ENCODE measurements at places on chromosomes 12 and 14.

GRCh38 chr12:1639538-1639937 is 10.5 kb downstream of the WNT5B start:
- no peak for DNase-seq

DNA sequence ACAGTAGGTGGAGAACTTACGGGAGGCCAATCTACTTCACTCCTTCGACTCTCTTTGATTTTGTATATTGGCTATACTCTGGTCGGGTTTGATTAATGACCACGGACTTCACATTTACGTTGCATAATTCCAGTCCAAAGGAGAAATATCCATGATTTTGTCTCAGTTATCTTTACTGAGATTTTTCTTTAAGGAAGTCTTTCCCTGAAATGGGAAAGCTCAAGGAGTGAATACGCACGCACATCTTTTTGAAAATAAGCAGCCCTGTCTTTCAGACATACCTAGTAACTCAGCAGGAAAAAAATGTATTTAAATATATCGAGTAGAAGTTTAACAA is 5.7 kb upstream of the ALX1 start:
- DNase-seq: no peak

- DNase-seq: no peak
Observed at GRCh38 chr14:72830786-72831594, 62.9 kb downstream of the DPF3 start.

DNA sequence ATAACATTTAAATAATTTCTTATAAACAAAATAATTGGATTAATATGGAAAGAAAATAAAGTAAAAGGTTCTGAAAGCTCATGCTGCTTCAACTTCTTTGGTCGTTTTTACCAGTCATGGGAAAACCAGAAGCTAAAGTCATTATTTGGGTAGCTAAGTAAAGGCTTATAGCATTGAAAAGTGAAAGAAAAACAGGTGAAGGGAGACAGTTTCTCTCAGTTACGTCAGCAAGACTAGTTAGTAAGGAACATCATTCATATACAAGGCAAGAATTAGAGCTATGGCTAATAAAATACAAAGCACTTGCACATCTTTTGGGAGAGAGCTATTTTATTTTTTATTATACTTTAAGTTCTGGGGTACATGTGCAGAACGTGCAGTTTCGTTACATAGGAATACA is 170.3 kb upstream of the SYT10 start:
- DNase-seq: no peak

DNA sequence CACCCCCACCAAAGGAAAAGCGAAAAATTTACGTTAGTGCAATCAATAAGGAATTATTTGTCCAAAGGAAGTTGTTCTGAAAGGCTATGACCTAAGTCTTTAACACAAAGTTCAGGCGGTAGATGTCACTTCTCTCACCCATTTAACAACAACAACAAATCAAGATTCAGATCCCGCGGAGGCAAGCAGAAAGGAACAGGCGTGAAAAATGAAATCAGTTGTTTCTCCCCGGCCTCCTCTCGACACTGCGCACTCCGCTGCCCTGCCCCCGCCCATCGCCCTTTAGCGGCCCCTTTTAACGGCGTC is 1.4 kb downstream of the DENND5B start:
- DNase-seq: no peak

DNA sequence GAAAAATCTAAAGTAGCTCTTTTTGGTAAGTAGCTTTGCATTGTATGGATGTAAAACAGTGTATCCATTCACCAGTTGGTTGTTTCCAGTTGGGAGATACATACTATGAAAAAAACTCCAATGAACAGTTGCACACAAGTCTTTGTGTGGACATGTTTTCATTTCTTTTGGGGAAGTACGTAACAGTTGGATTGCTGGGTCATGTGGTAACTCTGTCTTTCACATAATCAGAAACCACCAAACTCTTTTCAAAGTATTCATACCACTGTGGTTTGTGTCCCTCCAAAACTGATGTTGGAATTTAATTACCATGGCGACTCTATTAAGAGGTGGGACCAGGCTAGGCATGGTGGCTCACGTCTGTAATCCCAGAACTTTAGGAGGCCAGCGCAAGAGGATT is 58.9 kb upstream of the RESF1 start:
- DNase-seq: no peak

DNA sequence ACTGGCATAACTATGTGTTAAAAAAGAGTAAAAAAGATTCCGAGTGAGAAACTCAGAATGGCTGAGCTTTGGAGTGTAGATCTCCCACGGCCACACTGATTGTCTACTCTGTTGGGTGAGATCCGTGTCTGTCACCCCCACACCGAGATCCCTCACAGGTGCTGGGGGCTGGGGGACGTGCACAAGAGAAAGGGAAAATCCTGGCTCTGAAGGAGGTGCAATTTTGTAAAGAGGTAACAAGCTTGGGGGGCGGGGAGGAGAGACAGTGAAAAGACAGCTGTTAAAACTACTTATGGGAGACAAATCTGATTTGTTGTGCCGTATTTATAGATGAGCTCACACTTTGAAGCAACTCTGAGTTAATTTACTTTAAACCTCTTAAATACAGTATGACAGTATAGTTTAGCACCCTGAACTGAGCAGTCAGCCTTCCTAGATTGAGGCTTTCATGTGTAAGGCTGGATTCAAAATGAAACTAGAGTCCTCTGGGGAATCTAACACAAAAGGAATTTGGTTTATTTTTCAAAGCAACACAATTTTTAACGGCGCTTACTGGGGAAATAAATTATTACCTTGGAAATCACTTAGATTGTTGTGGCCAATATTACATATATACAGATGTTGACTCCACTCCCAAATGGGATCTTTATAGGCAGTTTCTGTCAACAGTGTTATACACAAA is 167.4 kb upstream of the RGS6 start:
- DNase-seq: no peak

GRCh38 chr14:24674204-24674970 is 40.4 kb upstream of the GZMB start:
- DNase-seq: no peak

- DNase-seq: no peak
Observed at GRCh38 chr14:93051600-93052546, 63.9 kb downstream of the ITPK1 start.

DNA sequence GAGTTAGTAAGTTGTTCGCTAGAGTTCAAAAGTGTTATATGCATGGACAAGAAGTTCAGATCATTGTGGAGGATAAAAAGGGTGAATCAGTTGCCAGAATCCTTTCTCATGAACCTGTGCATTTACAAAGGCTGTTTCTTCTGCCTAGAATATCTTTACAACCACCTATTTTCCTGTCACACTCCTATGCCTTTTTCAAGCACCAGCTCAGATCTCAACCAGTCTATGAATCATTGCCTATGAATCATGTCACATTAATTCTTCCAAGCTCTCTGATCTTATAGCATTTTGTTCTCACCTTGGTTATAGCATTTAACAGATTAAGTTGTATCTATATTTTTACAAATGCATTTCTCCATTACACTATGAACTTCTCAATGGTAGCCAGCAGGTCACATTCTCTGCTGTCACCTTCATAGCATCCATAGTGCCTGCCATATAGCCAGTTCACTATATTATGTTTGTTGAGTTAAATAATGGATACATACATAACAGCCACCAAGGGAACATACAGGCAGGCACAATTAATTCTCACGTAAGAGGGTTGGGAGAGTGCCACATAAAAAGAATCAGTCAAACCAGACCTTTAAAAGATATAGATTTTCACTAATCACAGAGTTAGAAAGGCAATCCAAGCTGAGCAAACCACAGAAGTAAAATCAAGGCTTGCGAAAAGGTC is 573.0 kb downstream of the FOXG1 start:
- no peak for DNase-seq

- no peak for DNase-seq
Observed at GRCh38 chr12:123050331-123050831, 69.9 kb downstream of the ARL6IP4 start.

DNA sequence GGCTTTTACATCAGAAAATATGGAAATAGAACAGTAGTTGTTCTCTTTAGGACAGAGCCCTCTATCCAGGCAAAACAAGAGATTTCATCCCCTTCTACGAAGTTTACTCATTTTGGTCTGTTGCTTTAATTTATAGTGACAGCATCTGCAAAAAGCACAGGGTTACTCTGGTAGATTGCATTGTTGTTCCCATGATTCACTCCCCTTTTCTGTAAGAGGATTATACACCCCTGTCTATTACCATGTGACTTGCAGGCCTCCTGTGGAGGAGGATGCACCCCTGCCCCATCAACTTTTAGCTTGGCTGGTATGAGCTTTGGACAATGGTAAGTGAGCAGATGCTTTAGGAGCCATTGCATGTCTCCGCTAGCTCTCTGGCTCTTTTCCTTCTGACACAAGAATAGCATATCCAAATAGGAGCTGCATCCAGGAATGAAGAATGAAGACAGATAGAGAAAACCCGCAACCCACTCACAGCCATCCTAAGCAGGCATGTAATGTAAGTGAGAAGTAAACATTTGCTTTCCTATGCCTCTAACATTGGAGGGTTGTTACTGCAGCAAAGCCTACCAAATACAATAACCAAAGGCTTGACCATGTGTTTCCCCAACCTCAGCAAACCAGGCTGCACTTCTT is 304.2 kb downstream of the AKAP6 start:
- no peak for DNase-seq

- no peak for DNase-seq
Observed at GRCh38 chr14:24974591-24975374, 75.2 kb downstream of the STXBP6 start.

GRCh38 chr12:1790444-1790843 is 29.9 kb upstream of the LRTM2 start:
- no peak for DNase-seq

DNA sequence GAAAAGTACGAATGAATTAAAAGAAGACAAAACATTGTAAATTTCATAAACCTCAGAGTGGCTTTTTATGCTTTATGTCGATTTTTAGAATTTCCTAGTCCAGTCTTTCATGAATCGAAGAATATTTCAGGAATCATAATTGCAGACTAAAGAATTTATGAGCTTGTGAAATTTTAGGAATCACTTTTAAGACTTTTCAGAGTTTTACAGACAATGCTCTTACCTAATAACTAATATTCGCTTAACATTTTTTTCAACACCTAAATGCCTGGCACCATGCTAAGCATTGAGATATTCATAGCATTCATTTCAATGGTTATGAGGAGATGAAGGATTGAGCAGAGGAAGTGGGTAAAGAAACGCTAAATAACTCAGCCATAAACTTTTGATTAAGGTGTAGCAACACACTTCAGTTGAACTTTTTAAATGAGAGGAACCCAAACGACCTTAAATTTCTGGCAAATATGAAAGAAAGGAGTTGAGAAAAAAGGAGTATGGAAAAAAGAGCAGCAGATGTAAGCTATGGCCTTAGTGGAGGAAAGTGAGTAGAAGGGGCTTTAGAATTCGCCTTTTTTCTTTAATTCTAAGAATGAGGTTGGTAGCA is 739 bp upstream of the USP44 start:
- no peak for DNase-seq

- no peak for DNase-seq
Observed at GRCh38 chr14:90398841-90399540, 2.2 kb downstream of the CALM1 start.

DNA sequence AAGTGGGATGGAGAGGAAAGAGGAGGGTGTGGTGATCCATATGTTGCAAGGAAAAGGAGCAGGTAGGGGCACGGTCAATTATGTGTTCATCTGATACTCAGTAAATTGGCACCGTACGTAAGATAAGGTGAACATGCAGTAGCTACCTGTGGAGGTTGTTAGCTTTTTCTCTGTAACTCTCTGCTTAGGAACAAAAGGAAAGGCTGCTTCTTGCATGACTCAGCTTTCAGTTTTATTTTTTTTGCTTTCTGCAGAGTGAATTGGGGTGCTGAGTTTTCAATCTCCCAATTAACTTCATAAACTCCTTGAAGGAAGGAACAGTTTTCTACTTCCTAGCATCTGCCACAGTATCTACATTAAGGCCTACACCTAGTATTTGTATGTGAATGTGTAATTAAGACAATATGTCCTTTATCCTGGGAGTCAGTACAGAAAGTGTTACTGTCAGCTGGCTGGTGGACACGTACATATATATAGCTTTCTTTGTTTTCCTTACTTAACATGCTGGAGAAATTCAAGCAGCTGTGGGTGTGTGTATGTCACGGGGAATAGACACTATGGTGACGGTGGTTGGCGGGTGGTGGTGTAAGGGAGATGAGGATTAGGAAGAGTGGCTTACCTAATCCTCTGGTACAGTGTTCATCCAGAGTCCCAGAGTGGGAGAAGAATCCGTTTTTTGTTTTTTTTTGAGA is 40.1 kb upstream of the WNK1 start:
- DNase-seq: no peak

- no peak for DNase-seq
Observed at GRCh38 chr14:95037273-95037672, 120.1 kb downstream of the DICER1 start.

- no peak for DNase-seq
Observed at GRCh38 chr12:38141239-38141638, 175.3 kb upstream of the ALG10B start.

DNA sequence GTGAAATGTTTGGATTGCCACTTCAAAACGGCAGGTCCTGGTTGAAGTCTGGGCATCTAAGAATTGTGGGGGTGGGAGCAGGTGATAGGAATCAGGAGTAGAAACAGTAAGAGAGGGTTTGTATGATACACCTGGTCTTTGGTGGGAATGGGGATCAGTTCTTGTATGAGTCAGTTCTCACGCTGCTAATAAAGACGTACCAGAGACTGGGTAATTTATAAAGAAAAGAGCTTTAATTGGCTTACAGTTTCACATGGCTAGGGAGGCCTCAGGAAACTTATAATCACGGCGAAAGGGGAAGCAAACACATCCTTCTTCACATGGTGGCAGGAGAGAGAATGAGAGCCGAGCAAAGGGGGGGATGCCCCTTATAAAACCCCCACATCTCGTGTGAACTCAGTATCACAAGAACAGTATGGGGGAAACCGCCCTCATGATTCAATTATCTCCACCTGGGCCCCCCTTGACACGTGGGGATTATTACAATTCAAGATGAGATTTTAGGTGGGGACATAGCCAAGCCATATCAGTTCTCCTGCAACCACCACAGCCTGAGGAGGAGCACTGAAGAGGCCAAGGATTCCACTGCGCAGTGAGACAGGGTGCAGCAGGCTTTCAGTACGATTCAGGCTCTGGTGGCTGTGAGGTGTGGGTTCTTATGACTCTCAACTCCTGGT is 52.1 kb downstream of the DRAM1 start:
- no peak for DNase-seq

GRCh38 chr12:30701056-30701455 is 5.4 kb upstream of the IPO8 start:
- DNase-seq: no peak

GRCh38 chr14:75562089-75562488 is 16.3 kb upstream of the FLVCR2 start:
- no peak for DNase-seq

GRCh38 chr12:104730763-104731162 is 227.3 kb downstream of the SLC41A2 start:
- DNase-seq: no peak

DNA sequence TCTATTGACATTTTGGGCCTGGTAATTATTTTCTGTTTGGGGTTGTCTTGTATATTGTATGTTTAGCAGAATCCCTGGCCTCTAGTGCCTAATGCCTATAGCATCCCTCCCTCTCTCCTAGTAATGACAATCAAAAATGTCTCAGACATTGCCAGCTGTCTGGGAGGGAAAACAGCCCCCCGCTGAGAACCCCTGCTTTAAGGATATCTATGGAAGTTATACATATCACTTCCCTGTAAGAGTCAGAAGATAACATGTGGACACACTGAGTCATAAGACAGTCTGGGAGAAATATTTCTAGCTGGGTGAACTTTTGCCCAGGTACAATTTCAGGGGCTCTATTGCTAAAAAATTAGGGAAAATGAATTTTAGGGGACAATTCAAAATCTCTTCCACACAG is 255.0 kb downstream of the PAWR start:
- no peak for DNase-seq

All from activated effector memory CD4-positive, alpha-beta T cell treated with Interleukin-2 at 50 U/mL for 16 hours (primary cell).